GM23338 (cell line): ENCODE measurements at places on chromosomes 5 and 9. TPM values are rescaled to one million over a fixed set of nuclear protein-coding genes. Genes with fewer than 3 reads are reported as not detected.

Gene AMACR
- 6.7 and 7.0 TPM in 2 replicates for polyA plus RNA-seq

Gene HBEGF
- 2.2 and 2.3 TPM in 2 replicates for polyA plus RNA-seq

Gene MTRR
- 11.6 and 16.5 TPM in 2 replicates for polyA plus RNA-seq

Gene PGM5
- polyA plus RNA-seq: not detected in 2 replicates

Gene STX17
- 10.7 and 12.9 TPM in 2 replicates for polyA plus RNA-seq

Gene MLANA
- 0.38 TPM in 1 of 2 replicates, not detected in the other for polyA plus RNA-seq

Gene SPATA6L
- polyA plus RNA-seq: 1.9 and 2.2 TPM in 2 replicates

Gene LSM11
- 1.2 TPM in 2 replicates for polyA plus RNA-seq

Gene ANKRD33B
- 2.7 and 2.9 TPM in 2 replicates for polyA plus RNA-seq

Gene SPINK4
- polyA plus RNA-seq: not detected in 2 replicates

Gene TMEFF1
- polyA plus RNA-seq: 6.6 and 12.8 TPM in 2 replicates

Gene RACK1
- 2,372 and 2,567 TPM in 2 replicates for polyA plus RNA-seq

Gene ZNF618
- polyA plus RNA-seq: 10.3 and 12.1 TPM in 2 replicates

Gene PCDHAC1
- polyA plus RNA-seq: 0.50 and 0.53 TPM in 2 replicates

Gene ANKRD34B
- polyA plus RNA-seq: 1.6 and 1.7 TPM in 2 replicates

Gene PRR16
- 0.64 and 1.7 TPM in 2 replicates for polyA plus RNA-seq

Gene PLAC8L1
- 0.63 and 2.0 TPM in 2 replicates for polyA plus RNA-seq

Gene SERF1A
- 40.0 and 48.0 TPM in 2 replicates for polyA plus RNA-seq

Gene SLC25A48
- 1.1 TPM in 2 replicates for polyA plus RNA-seq

Gene NMUR2
- polyA plus RNA-seq: 0.10 TPM in 1 of 2 replicates, not detected in the other

Gene GFI1B
- 0.28 TPM in 1 of 2 replicates, not detected in the other for polyA plus RNA-seq

Gene PCA3
- 0.57 and 0.76 TPM in 2 replicates for polyA plus RNA-seq

Gene CCL27
- polyA plus RNA-seq: not detected in 2 replicates

Gene NTRK2
- polyA plus RNA-seq: not detected in 2 replicates

Gene BTNL9
- 0.21 and 0.37 TPM in 2 replicates for polyA plus RNA-seq

Gene IFNA21
- polyA plus RNA-seq: not detected in 2 replicates

Gene SLC6A19
- polyA plus RNA-seq: not detected in 2 replicates

Gene ZER1
- polyA plus RNA-seq: 6.5 and 7.0 TPM in 2 replicates

Gene MEIKIN
- polyA plus RNA-seq: not detected in 2 replicates

Gene TJP2
- polyA plus RNA-seq: 34.9 and 37.6 TPM in 2 replicates

Gene BTF3
- polyA plus RNA-seq: 1,033 and 1,148 TPM in 2 replicates

Gene CCDC180
- polyA plus RNA-seq: 1.7 and 3.9 TPM in 2 replicates

Gene SPINK5
- polyA plus RNA-seq: 6.9 and 8.8 TPM in 2 replicates

Gene PCDHB15
- 4.9 and 6.1 TPM in 2 replicates for polyA plus RNA-seq

Gene GRM6
- polyA plus RNA-seq: 0.19 and 0.50 TPM in 2 replicates

Gene ZNF367
- 2.5 and 3.6 TPM in 2 replicates for polyA plus RNA-seq

Gene GZMA
- not detected in 2 replicates for polyA plus RNA-seq

Gene IFNK
- not detected in 2 replicates for polyA plus RNA-seq

Gene DOK3
- 2.2 and 2.8 TPM in 2 replicates for polyA plus RNA-seq

Gene ADAMTS13
- 4.4 and 6.0 TPM in 2 replicates for polyA plus RNA-seq

Gene GABRA1
- 0.42 and 0.52 TPM in 2 replicates for polyA plus RNA-seq

Gene SHROOM1
- 2.5 and 2.6 TPM in 2 replicates for polyA plus RNA-seq

Gene FOXD4L6
- not detected in 2 replicates for polyA plus RNA-seq

Gene IGFBPL1
- 9.4 and 9.6 TPM in 2 replicates for polyA plus RNA-seq

Gene SARDH
- 2.6 and 2.8 TPM in 2 replicates for polyA plus RNA-seq

Gene IL3
- polyA plus RNA-seq: not detected in 2 replicates

Gene GABRP
- 6.2 and 6.3 TPM in 2 replicates for polyA plus RNA-seq

Gene CYSRT1
- polyA plus RNA-seq: 2.0 and 3.2 TPM in 2 replicates

Gene ZFP2
- 0.61 and 1.4 TPM in 2 replicates for polyA plus RNA-seq

Gene CDKN2A
- polyA plus RNA-seq: 1.2 and 2.7 TPM in 2 replicates

Gene HCN1
- 2.0 and 2.8 TPM in 2 replicates for polyA plus RNA-seq

Gene WDR38
- not detected in 2 replicates for polyA plus RNA-seq

Gene PCDHA4
- 1.6 and 1.8 TPM in 2 replicates for polyA plus RNA-seq
